ENCODE measurements at places on chromosomes 7 and 10.

DNA sequence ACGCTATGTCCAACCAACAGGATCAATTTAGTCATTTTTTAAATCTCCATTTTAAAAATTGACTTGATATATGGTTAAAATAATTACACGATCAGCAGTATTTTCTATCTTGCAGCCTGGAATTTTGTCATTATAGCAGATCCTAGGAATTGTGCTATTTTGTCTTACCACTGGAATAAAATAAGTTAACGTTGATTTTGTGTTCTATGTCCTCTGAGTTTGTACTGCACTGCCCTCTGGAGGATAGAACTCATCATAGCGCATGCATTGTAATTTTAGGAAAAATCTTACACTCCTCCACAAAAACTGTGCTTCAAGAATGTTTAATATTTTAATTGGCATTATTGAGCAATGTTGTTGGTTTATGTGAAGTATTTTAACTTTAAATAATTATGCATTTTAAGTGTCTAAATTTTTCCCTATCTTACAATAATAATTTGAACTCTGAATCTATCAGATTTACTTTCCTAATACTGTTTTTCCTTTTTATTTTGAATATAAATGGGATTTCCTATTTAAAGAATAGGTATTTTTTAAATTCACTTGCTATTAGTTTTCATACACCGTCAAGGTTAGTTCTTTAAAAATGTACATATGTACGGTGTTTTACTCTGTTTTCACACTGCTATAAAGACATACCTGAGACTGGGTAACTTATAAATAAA is 220.1 kb downstream of the PPP1R3A start:
- DNase-seq = no peak

DNA sequence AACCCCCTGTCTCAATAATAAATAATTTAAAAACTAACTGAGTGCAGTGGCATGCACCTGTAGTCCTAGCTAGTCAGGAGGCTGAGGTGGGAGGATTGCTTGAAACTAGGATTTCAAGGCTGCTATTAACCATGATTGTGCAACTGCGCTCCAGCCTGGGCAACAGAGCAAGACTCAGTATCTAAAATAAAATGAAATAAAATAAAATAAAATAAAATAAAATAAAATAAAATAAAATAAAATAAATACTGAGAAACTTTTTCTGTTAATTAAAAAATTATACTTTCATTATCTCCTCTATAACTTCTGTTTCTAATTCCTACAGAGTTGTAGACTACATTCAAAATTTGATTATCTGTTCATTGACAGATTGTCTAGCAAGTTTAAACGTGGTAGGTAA is 999.4 kb downstream of the ANKRD7 start:
- no peak for DNase-seq

- DNase-seq = no peak
These were observed 430.4 kb downstream of the TFEC start for GRCh38 chr7:115600207-115600606.

DNA sequence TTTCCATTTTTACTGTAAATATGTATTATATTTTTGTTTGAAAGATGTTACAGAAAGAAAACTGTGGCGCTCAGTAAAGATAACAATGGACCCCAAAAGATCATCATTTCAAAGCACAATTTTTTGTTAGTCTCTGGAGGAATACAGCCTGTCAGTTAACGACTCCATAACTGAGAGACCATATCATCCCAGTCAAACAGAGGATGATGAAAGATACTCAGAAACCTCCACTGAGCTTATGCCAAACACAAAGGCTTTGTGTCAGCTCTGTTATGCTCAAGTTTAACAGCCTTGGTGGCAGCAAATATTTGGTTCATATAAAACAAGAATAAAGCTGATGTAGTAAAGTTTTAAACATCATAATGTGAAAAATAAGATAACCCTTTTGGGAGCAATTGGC is 345.1 kb downstream of the NXPH1 start:
- DNase-seq = no peak

GRCh38 chr7:87316846-87317552 is 28.5 kb upstream of the CROT start:
- DNase-seq = no peak

All from left hindlimb (tissue), 1 donor.